ENCODE measurements at places on chromosomes 5 and 9. TPM values are rescaled to one million over a fixed set of nuclear protein-coding genes. Genes with fewer than 3 reads are reported as not detected.

TEX48 gene
- not detected for total RNA-seq

TAF1L gene
- under 0.01 TPM for total RNA-seq

FAXDC2 gene
- total RNA-seq = 8.6 TPM

IL33 gene
- total RNA-seq = 0.15 TPM

PRRX2 gene
- total RNA-seq = not detected

UBLCP1 gene
- total RNA-seq = 47.4 TPM

TMEM174 gene
- not detected for total RNA-seq

ZNF883 gene
- total RNA-seq = 0.69 TPM

PPIC gene
- total RNA-seq = 7.6 TPM

SV2C gene
- total RNA-seq = under 0.01 TPM

SLC6A3 gene
- not detected for total RNA-seq

SHOC1 gene
- not detected for total RNA-seq

CYLC2 gene
- total RNA-seq = not detected

SMU1 gene
- 39.6 TPM for total RNA-seq

GPR150 gene
- 0.34 TPM for total RNA-seq

SLC25A2 gene
- not detected for total RNA-seq

ZNG1F gene
- 7.1 TPM for total RNA-seq

MARCHF3 gene
- total RNA-seq = 2.6 TPM

C9orf40 gene
- 5.5 TPM for total RNA-seq

ZNF366 gene
- 0.69 TPM for total RNA-seq

OGN gene
- under 0.01 TPM for total RNA-seq

MAMDC4 gene
- total RNA-seq = 0.73 TPM

NDUFA8 gene
- 49.6 TPM for total RNA-seq

FGD3 gene
- total RNA-seq = not detected

Data from melanocyte of skin (primary cell).